ENCODE measurements at places on chromosomes 11 and 22. TPM values are rescaled to one million over a fixed set of nuclear protein-coding genes. Genes with fewer than 3 reads are reported as not detected.
A peak's percentile ranks its signal among the peaks of the same experiment; 100 is the strongest.

The CARD10 gene
- total RNA-seq, result 26.0 TPM

The RBX1 gene
- 74.3 TPM for total RNA-seq

- DNase-seq, result no peak
Observed at GRCh38 chr11:123314972-123315371, 115.1 kb upstream of the GRAMD1B start.

GRCh38 chr11:59173080-59173963 lies 1.4 kb downstream of the DTX4 start:
- DNase-seq, result peak; percentile 58

- no peak for DNase-seq
Observed at GRCh38 chr22:36279219-36279666, 26.3 kb downstream of the APOL1 start.

DNA sequence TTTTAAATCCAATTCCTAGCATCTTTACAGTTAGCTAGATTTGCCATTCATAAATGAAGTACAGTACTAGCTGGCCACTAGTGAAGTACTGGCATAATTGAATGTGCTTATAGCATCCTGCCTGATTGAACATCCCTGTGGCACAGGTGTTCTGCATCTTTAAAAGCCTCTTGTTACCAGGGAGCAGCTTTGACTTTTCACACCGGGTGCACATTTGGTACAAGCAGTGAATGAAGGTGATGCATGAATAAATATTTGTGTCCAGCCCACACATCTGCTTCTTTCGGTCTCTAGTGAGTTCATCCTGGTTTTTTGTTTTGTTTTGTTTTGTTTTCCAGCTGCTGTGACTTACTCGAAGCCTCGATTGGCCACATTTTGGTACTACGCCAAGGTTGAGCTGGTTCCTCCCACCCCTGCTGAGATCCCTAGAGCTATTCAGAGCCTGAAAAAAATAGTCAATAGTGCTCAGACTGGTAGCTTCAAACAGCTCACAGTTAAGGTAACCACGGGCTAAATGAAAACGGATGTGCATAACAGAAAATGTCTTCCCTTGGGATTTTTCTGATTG lies 5.3 kb downstream of the ATP5MG start:
- no peak for DNase-seq

DNA sequence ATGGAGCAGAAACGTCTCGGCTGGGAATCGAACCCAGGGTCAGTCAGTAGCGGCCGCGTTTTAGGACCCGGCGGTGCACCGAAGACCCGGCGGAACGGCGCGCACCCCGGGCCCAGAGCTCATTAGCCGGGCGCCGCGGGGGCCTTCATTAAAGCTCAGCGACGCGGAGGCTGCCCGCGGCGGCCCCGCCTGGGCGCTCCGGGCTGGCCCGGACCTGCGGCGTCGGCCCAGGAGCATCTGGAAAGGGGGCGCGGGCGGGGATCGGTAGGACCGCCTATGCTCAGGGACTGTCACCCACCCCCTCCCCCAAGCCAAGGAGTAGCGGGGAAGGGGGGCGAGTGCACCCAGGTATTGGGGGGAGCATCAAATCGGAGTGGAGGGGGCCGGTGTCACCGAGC lies 52.2 kb downstream of the CYTH4 start:
- DNase-seq, result no peak

- no peak for DNase-seq
Observed at GRCh38 chr11:134474070-134474860, 62.2 kb upstream of the B3GAT1 start.

The AGBL2 gene
- 1.7 TPM for total RNA-seq

GRCh38 chr11:101346591-101346990 lies 217.0 kb upstream of the PGR start:
- DNase-seq, result no peak

Measured in endothelial cell (in vitro differentiated cells).